T-helper 9 cell (primary cell): ENCODE measurements at places on chromosomes 4 and X.

GRCh38 chr4:86483773-86484172, 110.3 kb upstream of the PTPN13 start:
- DNase-seq, result no peak

DNA sequence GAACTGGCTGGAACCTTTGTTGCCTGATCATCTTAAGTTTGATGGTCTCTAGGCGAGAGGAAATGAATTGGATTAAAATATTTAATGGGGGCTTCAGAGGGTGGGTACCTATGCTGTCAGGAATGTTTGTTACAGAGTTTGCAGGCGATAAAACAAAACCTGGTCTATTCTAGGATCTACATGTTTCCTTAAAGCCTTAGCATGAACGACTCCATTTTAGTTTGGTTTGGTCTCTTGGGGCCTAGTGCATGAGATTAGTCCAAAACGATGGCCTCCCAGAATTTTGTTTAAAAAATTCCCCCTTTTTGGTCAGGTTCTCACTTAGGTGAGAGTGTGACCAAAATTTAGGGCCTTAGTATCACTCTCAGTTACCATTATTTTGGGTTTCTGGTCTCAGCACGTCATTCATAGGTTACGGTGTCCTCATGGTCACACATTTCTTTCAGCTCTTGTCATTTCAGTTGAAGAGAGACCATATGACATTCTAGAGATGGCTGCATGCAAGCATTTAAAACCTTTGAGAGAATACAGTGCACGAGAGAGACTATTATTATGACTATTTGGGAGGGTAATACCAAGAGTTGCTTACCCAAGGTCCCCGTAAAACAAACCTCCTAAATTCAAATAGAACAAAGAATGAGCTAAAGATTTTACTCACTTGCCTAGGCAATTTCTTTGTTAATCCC, 13.8 kb downstream of the MOB1B start:
- no peak for DNase-seq

- no peak for DNase-seq
Measured at GRCh38 chr4:71338846-71339593, at the start of gene SLC4A4. SLC4A4 (plus strand) TSS chr4:71339020.

- no peak for DNase-seq
Measured at GRCh38 chr4:129140521-129140920, 44.6 kb downstream of the C4orf33 start.

DNA sequence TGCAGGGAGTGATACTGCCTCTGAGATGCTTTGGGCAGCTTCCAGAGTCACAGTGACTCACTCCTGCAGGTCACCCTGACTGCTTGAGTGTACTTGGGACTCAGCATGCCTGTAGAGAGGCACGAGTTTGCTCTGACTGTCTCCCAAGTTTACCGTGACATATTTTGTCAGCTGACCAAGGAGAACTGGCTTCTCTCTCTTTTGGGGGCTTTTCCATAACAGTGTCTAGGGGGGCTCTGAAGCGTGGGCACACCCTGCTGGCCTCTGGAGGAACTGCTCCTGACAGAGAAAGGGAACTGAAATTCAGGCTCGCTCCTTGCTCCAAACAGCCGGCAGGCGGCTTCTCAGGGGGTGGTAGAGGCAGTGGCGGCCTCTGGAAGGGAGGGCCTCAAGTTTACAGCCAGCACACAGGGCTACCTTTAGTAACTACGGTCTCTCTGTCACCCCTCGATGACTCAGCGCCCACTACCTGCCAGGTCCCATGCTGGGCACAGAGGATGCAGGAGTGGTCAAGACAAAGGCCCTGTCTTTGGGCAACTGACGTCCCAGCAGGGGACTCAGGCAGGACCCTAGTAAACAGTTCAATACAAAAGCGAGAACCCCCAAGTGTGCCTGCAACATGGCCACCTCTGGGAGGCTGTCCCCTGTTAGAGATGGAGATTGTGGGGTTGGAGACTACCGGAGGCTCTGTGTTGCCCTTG, 17.8 kb downstream of the ZNF185 start:
- no peak for DNase-seq

- no peak for DNase-seq
Measured at GRCh38 chr4:27176400-27176799, 315.8 kb downstream of the STIM2 start.

DNA sequence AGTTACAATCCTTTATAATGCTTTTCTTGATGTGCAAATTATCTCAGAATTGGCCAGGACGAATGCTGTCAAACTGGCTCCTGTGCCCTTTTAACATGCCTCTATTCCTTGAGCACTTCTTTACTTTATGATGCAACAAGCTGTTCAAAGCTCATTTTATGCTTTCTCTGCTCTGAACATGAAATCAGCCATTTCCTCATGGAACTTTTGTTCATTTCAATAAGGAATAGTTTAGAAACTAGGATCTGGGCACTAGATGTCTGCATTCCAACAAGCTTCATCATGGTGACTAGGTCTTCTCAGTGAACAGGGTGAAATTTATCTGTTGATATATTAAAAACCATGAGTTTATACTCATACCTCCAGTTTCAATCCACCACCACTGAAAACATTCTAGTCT, 87.3 kb upstream of the TEX13A start:
- DNase-seq, result no peak

DNA sequence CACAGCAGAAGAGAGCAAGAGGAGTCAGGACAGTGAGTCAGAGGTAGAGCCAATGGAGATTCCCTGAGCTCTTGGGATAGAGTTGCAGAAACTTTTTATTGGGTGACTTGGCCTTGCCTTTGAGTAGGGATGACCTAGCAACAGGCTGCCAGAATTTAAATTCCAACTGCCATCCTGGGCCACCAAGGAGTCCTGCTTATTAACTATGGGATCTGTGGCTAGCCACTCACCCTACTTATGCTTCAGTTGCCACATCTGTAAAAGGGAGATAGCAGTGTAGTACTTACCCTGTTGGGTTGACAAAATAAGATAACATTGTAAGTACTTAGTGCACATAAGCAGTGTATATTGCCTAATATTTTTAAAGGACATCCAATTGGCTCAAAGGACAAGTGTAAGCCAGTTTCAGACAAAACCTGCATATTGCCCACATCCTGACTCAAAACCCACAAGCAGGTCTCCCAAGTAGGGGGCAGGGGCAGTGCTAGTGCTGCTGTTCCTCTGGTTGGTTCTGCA, 43.5 kb upstream of the TMEM164 start:
- DNase-seq, result no peak

DNA sequence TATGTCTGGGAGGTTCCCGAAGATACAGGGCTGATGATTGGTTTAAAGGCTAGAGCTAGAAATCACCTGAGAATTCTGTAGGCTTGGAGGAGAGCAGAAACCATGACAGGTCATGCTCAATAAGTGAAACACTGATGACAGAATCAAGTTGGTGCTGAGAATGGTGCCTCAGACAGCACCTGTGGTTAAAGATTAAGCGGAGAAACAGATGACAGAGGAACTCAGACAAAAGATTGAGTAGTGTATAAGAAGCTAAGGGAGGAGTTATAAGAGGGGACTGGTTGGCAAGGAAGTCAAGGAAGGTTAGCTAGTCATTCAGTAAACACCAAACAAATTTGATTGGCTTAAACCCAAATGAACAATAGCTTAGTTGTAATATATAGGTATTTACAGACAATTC, 385.4 kb upstream of the CNKSR2 start:
- no peak for DNase-seq

- no peak for DNase-seq
Measured at GRCh38 chr4:14087459-14087858, 459.9 kb upstream of the BOD1L1 start.

DNA sequence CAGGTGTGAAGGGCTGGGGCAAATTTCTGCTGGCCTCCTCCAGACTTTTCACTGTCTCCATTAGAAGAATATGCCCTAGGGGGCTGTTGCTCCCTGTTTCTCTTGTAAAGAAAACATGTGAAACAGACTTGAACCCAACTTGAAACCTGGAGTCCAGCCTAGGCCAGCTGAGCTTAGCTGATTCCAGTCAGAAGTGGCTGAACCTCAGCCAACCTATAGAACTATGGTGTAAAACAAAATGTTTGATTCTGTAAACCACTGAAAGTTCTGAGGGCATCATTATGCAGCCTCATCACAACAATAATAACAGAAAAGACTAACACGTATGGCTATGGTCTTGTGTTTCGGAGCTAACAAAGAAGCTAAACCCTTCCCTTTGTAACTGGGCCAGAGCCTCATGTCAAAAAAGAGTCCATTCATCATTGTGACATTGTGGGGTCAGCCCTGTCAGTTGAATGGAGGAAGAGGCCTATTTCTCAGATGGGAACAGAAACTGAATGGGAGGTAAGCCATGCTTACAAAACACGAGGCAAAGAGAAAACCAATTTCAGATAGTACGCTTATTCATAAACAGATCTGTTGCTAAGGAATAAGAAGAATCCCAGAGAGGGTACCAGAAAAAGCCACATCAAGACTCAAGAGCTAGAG, 34.1 kb downstream of the SETD7 start:
- DNase-seq, result no peak

DNA sequence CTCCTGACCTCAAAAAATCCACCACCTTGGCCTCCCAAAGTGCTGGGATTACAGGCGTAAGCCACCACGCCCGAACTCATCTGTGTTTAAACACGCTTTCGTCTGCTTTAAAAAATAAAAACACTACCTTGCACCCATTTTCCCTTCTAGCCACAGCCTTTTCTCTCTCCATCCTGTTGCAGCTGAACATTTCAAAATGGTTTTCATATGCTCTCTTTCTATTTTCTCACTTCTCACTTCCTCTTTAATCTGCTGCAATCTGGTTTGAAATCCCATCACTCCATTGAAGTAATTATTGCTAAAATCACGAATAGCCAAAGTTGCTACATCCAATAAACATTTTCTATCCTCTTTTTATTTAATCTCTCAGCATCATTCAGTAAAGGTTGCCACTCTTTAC, 70.0 kb downstream of the DCHS2 start:
- no peak for DNase-seq

DNA sequence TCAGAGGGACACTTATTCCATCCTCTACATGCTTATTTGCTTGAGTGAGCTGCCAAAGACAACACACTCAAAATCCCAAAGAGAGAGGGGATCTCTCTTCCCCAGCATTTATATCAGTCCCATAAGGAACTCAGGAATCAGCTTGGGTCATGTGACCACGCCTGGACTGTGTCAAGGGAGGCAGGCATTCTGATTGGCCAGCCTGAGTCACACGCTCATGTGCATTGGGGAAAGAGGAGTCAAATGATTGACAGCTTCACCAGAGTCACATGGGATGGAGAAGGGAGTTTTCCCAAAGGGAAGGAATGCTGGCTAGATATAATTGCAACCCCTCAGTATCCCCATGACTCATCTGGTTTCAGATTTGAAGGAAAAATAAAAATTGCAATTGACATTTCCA, 49.0 kb downstream of the RWDD4 start:
- DNase-seq, result no peak

GRCh38 chr4:17805580-17806155, 4.9 kb downstream of the DCAF16 start:
- no peak for DNase-seq

- DNase-seq, result no peak
Measured at GRCh38 chrX:2360731-2361130, 140.0 kb downstream of the DHRSX start.

- no peak for DNase-seq
Measured at GRCh38 chrX:70479247-70479921, 34.7 kb downstream of the DLG3 start.

- no peak for DNase-seq
Measured at GRCh38 chr4:43325220-43325967, 432.9 kb downstream of the GRXCR1 start.

- DNase-seq, result no peak
Measured at GRCh38 chr4:173934933-173935620, 348.4 kb downstream of the FBXO8 start.

- no peak for DNase-seq
Measured at GRCh38 chrX:136525738-136526606, 6.0 kb upstream of the VGLL1 start.

DNA sequence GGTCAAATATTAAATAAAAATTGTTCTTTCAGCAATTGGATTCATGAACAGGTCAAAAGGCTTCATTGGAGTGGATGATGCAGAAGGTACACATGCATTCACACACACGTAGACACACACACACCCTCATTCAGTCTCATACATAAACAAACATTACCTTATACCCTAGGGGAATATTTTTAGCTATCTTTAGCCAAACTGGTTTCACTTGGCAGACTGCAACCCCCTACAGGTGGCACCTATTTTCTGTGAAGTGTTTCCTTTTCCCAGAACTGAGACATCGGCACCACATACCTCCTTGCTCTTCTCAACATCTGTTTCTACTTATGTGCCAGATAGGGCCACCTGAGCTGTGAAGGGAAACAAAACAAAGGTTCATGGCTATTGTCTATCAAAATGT, 18.5 kb upstream of the KDR start:
- no peak for DNase-seq

- DNase-seq, result no peak
Measured at GRCh38 chr4:19026281-19026680, 1004.7 kb upstream of the LCORL start.
